ENCODE measurements at places on chromosomes 7 and 10. TPM values are rescaled to one million over a fixed set of nuclear protein-coding genes. Genes with fewer than 3 reads are reported as not detected.

GRCh38 chr10:46516660-46517416, 39.6 kb downstream of the GPRIN2 start:
- peak; percentile 70 for DNase-seq

DNA sequence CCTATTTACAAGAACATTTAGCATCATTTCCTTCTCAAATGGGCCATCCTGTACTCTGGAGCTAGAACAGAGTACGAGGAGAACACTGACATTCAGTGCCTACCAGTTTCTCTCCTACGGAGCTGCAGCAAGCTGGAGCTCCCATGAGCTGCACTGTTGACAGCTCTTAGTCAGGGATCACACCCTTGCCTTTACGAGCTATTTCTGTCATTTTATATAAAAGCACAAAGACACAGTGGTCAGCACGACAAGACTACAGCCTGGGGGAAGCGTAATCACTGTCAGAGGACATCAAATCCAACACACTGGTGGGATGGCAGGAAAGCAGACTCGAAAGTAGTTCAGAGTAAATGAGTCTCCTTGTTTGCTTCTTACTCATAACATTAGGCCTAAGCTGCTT, 2.7 kb downstream of the CDCA7L start:
- no peak for DNase-seq

GRCh38 chr10:16712883-16713282, 104.3 kb downstream of the RSU1 start:
- DNase-seq, result no peak

DNA sequence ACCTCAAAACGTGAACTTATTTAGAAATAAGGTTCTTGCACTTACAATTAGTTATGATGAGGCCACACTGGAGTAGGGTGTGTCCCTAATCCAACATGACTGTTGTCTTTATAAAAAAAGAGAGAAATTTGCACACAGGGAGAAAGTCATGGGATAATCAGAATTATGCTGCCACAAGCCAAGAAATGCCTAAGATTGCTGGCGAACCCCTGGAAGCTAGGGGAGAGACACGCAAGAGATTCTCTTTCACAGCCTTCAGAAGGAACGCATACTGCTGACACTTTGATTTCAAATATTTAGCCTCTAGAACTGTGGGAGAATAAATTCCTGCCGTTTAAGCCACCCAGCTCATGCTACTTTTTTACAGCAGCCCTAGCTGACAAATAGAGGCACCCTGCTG, 138.3 kb downstream of the CCDC71L start:
- DNase-seq, result no peak

The GPR15LG gene
- total RNA-seq, result not detected

The RAMP3 gene
- 20.5 TPM for total RNA-seq

The GPER1 gene
- total RNA-seq, result 7.9 TPM
